ENCODE measurements at places on chromosomes 3 and 15.

DNA sequence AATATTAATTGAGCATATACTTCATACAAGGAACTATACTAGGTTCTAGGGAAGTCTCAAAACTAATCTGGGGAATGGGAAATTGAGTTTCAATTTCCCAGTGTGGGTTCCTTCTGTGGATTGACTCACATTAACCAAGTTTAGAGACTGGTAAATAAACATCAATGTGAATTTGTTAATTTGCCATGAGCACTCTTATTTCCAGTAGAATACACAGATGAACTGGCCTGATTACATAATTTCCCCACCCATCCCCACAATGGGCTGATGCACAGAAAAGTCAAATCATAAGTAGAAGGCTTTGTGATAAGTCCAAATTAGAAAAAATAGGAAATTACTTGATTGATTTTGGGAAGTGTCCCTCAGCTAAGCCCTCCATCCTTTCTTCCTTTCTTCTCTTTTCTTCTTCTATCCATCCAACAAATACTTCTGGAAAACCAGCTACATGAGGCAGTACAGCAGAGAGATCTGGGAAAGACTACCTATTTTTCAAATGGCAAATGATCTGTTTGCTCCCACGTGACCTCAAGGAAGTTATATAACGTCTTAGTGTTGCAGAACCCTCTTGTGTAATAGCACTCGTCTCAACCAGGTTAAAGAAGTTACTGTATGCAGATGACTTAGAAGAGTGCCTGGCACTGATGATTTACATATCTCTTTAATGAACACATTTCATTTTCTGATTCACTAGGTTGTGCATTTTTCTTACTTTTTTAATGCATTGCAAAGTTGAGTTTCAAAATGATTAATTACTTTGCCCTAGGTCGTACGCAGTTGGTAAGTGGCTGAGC, 312.3 kb downstream of the SV2B start:
- DNase-seq: no peak

GRCh38 chr15:93274257-93274656, 185.2 kb upstream of the RGMA start:
- DNase-seq: no peak

DNA sequence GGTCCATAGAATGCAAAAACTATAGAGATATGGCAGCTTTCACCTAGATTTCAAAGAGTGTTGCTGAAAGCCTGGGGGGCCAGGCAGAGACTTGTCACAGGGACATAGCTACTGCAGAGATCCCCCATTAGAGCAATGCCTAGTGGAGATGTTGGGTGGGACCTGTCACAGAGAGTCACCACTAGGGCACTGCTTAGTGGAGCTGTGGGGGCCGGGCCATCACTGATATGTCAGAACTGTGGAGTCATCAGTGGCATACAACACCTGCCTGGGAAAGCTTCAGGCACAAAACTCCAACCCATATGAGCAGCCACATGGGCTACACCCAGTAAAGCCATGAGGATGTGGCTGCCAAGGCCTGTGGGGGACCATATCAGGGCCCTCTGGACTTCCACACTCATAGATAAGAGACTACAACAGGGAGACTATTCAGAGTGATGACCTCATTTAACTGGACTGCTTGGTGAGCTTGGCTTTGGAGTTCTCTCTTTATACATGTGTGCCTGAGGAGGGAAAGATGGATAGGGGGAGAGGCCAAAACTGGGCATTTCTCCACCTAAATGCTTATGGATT, 176.3 kb downstream of the ZNF621 start:
- DNase-seq: no peak

GRCh38 chr3:4687167-4687566, 194.0 kb downstream of the ITPR1 start:
- no peak for DNase-seq

GRCh38 chr3:130834476-130834875, 59.4 kb upstream of the ATP2C1 start:
- DNase-seq: no peak

DNA sequence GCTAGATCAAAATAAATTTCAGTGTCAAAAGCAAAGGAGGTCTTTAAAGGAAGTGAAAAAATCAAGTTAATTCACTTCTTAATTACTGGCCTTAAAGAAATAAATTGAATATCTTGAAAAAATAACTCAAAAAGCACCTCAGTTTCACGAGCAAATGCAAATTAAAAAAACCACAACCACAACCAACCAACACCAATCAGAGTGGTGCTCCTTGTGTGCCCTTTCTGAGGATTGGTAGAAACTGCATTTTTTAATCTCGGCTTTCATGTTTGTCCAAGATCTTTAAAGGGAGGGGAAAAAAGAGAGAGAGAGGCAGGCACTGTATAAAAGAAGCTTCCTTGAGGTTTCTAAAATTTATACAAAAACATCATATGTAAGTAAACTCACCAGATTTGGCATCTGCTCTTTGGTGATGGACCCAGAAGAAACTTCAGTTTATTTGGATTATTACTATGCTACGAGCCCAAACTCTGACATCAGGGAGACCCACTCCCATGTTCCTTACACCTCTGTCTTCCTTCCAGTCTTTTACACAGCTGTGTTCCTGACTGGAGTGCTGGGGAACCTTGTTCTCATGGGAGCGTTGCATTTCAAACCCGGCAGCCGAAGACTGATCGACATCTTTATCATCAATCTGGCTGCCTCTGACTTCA, at the start of gene GPR15:
GPR15 (plus strand) TSS at position 357 of the 653 bp plus-strand sequence; CDS start at position 413, 56 bp downstream.
- no peak for DNase-seq

GRCh38 chr3:71724584-71725270, 475 bp downstream of the EIF4E3 start:
- DNase-seq: peak; percentile 6

DNA sequence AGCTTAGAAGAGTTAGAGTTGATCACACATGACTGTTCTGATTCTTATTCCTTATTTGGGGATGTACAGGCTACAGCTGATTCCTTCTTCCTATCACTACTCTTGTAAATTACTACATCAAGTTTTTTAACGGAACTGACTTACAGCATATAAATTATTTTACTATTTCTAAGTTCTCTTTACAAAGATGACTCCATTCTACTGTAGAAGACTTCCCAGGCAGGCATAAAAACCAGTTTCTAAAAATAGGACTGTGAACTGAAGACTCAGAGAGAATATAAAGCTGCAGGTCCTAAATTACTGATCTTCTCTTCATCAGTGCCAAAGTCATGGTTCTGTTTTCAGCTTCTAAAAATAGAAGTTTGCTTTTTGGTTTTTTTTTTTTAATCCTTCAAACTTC, 38.9 kb downstream of the ANO10 start:
- DNase-seq: no peak

DNA sequence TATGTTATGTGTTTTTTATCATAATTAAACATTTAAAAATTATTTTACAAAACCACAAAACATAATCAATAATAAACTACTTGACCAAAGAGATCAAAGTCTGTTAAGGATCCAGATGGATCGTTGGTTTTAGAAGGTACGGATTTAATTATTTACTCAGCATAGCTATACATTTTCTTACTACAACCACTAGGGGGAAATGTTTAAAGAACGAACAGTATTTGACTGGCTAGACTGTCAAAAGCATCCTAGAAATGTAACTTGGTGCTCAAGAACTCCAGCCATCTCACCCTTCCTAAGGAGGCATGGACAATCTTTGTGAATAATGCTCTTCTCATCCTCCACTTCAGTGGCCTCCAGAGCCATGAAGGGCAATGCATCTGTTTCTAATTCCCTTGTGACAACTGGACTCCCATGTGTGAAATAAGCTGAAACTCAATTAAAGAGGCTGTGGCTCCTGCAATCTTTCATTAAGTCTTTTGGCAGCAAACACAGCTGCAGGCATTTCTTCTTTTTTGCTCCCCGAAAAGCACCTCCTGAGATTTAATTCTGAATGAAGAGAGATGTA, 94.7 kb upstream of the TUSC7 start:
- DNase-seq: no peak

GRCh38 chr3:119912220-119912619, 130.3 kb downstream of the NR1I2 start:
- DNase-seq: no peak

- DNase-seq: no peak
These were observed 603 bp upstream of the TRANK1 start for GRCh38 chr3:36945333-36945980.

DNA sequence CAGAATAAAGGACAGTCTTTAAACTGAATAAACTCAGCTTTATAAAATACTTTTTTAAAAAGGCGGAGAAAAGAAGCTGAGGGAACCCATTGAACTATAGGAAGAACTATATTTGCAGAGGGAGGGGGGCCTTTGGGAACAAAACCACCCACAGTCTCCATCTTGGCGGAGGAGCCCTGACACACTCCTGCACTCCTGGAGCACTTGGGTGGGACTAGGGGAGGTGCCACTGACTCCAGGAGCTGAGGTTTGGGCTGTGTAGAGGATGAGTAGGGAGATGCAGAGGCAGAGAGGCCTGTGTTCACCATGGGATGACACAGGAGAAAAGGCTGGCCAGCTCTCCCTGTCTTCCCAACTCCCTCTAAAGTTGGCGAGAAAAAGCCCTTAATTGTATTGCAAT, 35.8 kb downstream of the IFT122 start:
- DNase-seq: no peak

DNA sequence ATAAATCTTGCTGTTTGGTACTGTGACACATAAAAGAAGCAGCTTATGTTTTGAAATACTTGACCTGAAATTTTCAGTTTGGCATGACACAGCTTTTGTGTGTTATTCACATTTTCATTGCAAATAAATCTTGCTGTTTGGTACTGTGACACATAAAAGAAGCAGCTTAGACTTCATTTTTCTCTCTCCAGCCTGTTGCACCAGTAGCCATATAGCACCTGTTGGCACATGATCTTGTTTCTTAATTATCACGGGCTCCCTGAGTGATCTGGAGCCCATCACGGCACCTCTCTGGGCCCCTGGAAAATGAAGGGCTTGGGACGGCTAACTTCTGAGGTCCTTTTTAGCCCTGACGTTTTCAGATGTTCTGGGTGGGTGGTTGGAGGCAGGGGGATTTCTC, 77.4 kb upstream of the SLCO3A1 start:
- DNase-seq: no peak

GRCh38 chr3:46673151-46674030, 20.1 kb downstream of the ALS2CL start:
- DNase-seq: no peak

DNA sequence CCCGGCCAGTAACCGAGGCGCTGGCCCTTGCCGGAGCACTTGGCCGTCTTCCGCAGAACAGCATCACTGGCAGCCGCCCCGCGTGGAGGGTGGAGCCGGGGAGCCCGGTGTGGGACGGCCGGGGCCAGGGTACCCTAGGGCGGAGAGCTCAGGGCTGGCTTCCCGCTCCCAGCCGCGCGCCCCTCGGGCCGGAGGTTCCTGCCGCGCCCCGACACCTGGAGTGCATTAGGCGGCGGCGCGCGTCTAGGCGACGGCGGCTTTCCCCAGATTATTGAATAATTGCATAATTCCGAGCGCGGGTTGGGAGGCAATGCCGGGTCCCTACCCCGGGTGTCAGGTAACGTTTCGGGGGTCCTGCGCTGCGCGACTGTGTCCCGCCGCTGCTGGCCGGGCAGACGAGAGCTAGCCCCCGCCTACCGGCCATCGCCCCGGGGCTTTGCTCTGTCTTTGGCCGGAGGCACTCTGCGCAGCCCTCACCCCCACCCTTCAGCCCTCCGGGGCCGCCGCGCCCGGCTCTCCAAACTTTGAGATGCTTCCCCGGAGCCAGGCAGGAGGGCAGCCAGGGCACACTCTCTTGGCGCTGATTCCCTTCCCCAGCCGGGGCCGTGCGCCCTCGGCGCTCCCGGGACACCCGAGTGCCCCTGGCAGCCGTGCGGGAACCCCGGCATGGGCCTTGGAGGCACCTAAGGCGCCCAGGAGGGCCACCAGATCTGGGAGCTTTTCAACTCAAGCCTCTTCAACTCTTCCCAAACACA, 749 bp downstream of the ITGA11 start:
- DNase-seq: no peak

DNA sequence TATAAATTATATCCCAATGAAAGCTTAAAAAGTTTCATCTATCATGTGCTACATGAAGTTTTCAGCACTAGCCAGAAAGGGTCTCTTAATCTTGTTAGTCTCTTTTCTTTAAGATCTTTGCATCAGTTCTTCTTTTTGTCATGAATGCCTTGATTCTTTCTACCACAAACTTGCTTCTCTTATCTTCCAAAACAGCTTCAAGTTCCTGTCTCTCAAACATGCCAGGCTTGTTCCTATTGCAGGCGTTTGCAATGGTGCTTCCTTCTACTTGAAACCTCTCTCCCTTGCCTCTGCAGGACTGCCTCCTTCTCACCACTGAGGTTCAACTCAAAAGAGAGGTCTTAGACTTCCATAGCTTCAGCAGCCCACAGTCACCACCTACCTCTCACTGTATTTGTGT, 104.3 kb upstream of the FRMD4B start:
- DNase-seq: no peak

DNA sequence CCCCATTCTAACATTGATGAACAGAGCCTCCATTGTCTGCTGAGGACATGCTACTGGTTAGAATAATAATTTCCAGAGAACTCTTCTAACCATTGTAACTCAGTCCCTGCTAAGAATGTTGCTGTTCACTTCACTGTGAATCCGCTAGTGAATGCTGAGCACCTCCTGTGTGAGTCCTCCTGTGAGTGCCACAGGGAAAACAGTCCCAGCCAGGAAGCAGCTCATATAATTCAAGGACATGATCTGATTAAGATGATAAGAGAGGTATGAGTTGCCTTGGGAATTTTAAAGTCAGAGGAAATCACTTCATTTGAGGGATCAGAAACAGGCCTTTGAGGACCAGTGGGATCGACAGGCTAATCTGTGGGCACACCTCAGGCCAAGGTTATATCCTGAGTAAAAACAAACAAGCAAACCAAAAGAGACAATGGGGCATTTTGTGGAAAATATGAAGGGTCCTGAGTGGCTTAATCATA, 33.9 kb upstream of the GPR160 start:
- no peak for DNase-seq

GRCh38 chr3:45029661-45030060, 3.6 kb downstream of the CLEC3B start:
- no peak for DNase-seq

DNA sequence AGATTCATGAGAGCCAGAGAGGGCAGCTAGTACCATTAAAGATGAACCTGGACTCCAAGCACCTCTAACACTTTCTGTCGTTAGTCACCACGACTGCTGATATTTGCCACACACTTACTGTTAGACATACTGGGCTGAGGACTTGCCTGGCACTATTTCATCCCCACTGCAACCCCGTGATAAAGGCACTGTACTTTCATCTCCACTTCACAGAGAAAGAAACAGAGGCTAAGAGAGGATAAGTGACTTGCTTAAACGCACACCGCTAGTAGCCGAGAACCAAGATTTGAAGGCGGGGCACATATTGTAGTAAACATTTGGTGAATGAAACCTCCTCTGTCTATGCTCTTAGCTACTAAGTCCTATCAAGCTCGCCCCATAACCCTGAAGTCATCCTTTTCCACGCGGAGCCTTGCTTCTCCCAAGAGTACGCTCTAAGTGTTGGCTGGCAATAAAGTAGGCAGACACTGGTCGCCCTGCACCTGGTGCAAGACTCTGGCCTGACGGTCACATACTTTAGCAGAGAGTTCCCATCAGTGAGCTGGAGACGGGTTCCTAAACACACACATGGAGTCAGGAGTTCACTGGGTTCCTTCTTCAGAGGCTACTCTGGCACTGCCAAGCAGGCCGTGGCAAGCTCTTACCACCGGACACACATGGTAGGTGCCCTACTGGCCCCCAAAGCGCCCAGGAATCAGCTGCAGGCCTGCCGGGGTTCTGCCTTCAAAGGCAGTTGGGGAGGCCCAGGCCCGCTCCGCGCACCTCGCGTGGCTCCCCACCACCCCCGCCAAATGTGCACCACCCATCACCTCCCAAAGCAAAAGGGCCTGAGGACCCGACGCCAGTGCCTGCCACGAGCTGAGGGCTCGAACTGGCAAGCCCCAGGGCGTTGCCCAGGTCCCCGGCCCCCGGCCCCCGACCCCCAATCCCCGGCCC, 951 bp downstream of the POMGNT2 start:
- DNase-seq: no peak

- DNase-seq: no peak
These were observed 34.9 kb downstream of the TMEM39A start for GRCh38 chr3:119428538-119428937.

Measured in effector CD8-positive, alpha-beta T cell (primary cell).